ENCODE measurements at places on chromosomes 5 and 9. TPM values are rescaled to one million over a fixed set of nuclear protein-coding genes. Genes with fewer than 3 reads are reported as not detected.

CCDC69 gene
- 8.7 TPM for total RNA-seq

ANKRD31 gene
- not detected for total RNA-seq

FOCAD gene
- 41.8 TPM for total RNA-seq

BTNL3 gene
- total RNA-seq: not detected

CDH12 gene
- total RNA-seq: not detected

ECSCR gene
- total RNA-seq: 6.4 TPM

EQTN gene
- total RNA-seq: 2.1 TPM

GABRA6 gene
- not detected for total RNA-seq

FOXD4L6 gene
- total RNA-seq: not detected

TMEM252 gene
- total RNA-seq: not detected

FAM78A gene
- total RNA-seq: 3.4 TPM

OR1J2 gene
- total RNA-seq: not detected

CMYA5 gene
- total RNA-seq: 0.80 TPM

GHR gene
- total RNA-seq: 0.28 TPM

SPINK6 gene
- not detected for total RNA-seq

C9orf153 gene
- total RNA-seq: not detected

FBXW11 gene
- total RNA-seq: 53.7 TPM

HAVCR1 gene
- total RNA-seq: not detected

CFAP157 gene
- not detected for total RNA-seq

CCT5 gene
- total RNA-seq: 1,018 TPM

KCNIP1 gene
- 0.33 TPM for total RNA-seq

SAPCD2 gene
- total RNA-seq: 59.9 TPM

MFAP3 gene
- total RNA-seq: 25.9 TPM

PCSK1 gene
- 9.2 TPM for total RNA-seq

PRELID2 gene
- 4.1 TPM for total RNA-seq
